ENCODE measurements at places on chromosomes 4 and X.
A peak's percentile ranks its signal among the peaks of the same experiment; 100 is the strongest.

GRCh38 chrX:148135738-148136137, 154.6 kb downstream of the FMR1NB start:
- DNase-seq: peak; percentile 11

DNA sequence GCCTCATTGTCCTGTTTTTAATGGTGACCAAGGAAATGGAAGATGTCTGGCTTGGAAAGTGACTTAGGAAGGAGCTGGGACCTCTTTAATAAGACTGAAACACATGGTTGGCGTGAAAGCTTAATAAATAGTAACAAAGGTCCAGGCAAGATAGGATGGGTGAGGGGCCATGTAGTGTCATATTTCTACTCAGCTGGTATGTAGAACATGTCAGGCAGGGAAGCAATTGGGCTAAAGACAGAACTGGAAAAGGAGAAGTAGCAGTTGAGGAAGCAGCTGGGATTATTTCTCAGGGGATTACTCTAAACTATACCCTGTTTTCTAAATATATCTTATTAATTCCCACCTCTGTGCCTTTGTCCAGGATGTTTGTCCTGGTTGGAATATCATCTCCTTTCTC, 18.6 kb downstream of the ITGB1BP2 start:
- DNase-seq: no peak

DNA sequence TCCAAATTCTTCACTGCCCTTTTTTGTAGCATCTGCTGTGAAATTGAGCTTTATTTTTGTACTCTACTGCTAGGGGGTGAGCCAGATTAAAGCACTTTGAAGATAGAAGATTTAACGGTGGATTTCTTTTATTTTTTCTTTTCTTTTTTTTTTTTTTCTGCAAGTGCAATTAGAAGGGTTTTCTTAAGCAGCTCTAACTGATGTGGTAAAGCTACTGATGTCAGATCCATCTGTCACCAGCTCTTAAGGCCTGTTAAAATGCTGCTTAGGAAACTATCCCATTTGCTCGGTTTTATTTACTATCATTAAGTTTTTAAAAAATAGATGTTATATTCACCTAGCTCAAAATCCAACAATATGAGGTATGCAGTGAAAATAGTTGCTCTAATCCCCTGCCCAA, 7.1 kb downstream of the NDUFA1 start:
- DNase-seq: no peak

DNA sequence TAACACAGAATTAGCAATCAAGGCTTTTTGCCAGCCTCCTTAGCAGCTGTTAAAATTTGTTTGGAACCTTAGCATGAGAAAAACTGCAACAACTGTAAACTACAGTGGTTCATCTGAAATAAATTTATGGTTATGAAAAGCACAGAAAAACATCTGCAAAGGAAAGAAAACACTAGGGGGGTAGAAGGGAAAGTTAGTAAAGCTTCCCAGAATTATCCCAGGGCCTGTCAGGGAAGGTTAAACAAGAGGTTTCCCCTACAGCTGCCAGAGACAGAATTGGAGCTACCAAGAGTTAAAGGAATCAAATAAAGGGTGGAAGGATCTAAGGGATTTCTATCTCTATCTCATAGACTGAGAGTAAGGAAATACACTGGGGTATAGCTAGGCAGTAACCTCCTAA, 234.7 kb upstream of the DIAPH2 start:
- DNase-seq: no peak

DNA sequence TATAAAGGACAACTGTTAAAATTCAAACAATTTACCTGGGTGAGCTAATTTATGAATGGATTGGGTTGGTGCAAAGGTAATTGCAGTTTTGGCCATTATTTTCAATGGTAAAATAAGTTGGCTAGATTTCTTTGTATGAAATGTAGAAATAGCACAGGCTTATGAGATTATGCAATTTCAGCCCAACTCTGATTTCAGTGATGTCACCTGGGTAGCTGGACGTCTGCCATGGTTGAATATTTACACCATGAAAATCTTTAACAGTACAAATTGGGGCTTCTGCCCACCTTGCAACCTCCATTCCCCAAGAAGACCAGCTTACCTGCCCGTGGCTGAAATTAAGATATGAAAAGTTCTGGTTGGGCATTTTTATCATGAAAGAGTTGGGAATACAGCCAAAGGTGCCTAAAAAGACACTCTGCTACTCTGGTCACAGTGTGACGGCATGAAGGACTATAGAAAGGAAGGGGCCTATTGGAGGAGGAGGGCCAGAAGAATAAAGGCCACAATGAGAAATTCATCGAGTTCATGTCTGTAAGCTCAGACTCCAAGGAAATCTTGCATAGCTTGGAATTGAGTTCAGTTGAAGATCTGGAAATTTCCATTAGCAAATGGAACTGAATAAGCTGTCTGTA, 29.7 kb downstream of the EGF start:
- DNase-seq: no peak

DNA sequence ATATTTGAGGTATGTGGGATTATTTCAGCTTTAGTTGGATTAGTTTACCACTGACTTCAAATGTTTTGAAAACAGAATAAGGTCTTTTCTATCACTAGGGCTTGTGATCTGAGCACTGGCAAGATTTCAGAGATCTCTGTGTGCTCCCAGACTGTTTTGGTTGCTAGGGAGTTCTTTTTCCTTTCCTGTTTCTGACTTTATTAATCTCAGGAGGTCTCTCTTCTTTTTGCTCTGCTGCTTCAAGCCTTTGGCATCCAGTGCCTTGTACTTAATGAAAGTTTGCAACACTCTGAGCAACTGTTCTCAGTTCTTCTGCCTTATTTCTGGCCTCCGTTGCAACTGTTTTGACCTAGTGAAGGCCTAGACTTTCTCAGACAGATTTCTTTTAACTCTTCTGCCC, 32.1 kb upstream of the PAQR3 start:
- DNase-seq: no peak

DNA sequence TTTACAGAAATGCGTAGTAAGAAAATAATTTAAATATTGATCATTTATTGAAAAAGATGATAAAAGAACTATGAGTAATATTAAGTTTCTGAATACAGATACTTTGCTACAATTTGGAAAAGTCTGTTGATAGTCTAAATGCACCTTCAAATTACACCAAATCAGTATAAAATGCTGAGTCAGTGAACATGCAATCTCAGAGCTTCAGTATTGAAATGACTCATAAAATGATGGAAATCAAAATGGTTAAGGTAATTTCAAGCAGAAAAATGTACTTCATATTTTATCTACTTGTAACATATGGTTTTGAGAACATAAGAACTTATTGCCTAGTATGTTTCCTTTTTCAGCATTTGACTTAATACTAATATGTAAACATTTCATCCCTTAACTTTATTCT, 448.2 kb downstream of the PCDH10 start:
- no peak for DNase-seq

DNA sequence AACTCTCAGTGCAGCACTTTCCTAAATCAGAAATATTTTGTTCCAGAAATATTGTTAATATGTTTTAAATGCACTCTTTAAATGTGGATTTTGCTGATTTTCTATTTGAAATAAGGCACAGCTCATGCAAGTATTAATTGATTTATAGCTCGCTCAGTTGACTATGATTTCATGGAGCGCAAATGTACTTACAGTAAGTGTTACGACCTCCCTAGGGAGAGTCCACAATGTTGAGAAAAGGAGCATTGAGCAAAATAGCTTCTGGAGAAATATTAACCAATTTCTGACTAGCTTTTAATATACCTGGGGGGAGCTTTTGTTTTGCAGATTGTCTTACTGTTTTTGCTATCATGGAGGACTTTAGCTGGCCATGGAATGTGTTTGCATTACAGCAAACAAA, 1687.5 kb downstream of the STIM2 start:
- DNase-seq: no peak

GRCh38 chr4:166064721-166065120, 191.7 kb downstream of the TLL1 start:
- DNase-seq: no peak

GRCh38 chrX:125544031-125544660, 224.5 kb downstream of the TEX13C start:
- no peak for DNase-seq

DNA sequence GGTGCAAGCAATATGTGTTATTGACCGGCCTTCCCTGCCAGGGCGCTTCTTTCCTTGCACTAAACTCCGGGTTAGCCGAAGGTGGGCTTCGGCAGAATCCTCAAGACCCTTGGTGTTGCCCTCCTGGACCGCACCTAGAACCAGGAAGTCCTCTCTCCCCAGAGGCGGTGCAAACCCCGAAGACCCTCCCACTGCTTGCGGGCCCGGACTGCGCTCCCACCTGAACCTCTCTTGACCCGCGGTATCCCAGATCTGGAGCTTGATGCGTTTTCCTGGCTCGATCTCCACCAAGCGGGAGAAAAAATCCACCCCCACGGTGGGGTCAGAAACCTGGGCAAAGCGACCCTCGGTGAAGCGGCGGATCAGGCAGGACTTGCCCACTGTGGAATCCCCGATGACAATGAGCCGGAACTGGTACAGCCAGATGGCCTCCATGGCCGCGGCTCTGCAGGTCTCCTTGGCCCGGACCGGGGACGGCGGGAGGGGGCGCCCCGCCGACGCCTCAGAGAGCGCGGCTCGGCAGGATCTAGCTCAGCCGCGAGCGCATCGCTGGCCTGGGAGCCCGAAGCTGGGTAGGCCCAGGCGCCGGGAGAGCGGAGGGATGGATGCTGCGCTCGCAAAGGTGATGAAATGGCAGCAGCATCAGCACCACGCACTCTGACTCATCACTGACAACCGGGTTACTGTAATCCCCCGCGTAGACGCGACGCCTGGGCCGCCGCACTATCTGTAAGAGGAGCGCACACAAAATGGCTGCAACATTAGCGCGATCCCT, at the start of gene RAB39B:
Gene RAB39B (minus strand): TSS at position 638 of the 775 bp plus-strand sequence. CDS start 203 bp downstream, at position 435.
- DNase-seq: peak; percentile 84

- DNase-seq: no peak
These were observed 167.3 kb downstream of the SLIT2 start for GRCh38 chr4:20418861-20419451.

DNA sequence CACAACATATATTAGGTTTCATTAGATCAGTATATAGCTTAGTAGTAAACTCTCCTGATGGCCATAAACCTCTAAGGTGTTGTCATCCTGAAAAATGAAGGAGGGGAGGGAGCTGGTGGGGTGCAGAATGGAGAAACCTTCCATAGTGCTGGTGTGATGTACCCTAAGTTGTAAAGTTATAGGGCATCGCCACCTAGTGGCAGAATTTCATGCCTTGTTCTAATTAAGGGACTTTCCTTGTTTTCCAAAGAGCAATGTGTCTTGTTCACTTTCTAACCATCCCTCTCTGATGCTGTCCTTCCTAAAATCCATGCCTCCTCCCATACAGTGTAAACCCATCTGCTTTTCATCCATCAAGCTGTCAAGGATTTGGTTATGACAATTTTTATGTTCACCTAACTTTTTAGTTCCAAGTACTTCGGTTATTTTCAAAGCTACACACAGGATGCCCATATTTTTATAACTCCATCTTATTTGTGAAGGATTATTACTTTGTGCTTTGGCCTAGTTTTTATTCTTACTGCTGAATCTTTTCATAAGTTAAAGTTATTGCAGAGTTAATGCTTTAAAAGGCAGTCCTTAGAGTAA, 4.5 kb downstream of the NBDY start:
- DNase-seq: peak; percentile 43

DNA sequence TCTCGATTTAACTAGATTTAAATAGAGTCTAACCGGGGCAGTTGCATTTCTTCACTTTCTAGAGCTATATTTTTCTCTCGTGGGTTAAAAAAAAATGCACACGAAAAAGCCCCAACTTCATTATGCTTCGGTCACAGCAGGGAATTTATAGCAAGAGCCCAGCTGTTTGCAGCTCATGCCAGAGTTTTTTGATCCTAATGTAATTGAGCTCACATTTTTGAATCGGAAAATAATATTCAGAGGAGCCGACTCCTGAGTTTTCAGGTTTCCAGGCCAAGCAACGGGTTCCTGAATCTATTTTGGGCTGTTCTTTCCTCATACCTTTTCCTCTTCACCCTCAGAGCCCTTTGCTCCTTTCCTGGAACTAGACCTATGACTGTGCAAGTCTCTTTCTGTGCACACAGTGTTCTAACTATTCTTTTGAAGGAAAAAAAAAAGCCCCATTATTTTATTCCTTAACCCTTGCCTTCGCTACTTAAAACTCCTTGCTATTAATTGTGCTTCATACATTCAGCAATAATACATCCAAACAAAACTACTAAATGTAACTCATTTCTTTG, 27.5 kb upstream of the ESX1 start:
- DNase-seq: no peak

GRCh38 chr4:114998316-114998715, 115.1 kb downstream of the NDST4 start:
- no peak for DNase-seq

DNA sequence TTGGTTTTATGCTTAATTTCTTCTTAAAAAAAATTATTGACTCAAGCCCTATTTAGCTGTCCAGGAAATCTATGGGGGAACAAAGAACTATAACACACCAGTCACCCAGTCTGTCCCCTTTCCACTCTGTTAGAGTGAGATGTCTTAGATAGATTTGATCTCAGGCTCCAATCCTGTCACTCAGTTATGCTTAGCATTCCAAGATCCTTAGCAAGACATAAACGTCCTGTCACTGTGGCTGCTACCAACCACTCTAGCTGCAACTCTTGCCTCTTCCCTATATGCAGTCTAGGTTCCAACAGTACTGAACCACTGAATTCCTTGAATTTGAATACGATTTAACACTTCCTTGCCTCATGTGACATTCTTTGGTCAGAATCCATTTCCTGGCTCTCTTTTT, 241.9 kb upstream of the NWD2 start:
- DNase-seq: no peak

DNA sequence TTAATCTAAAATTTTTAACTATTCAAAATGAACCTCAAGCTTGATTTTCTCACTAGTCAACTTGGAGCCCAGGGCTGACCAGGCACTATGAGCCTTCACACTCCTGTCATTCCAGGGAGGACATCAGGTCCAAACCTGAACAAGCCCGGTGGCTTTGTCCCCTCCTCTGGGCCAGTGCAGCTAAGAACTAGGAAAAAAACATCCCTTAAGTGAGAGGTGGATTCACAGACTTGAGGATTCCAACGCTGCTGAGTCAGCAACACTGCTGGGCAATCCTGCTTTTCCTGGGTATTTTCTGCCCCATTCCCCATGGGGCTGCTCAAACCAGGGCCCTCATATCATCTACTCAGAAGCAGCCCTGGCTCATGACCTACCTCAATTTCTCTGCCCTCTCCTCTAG, 4.0 kb downstream of the RNF212 start:
- no peak for DNase-seq

- DNase-seq: no peak
These were observed 120.1 kb downstream of the PTTG2 start for GRCh38 chr4:38080061-38080974.

DNA sequence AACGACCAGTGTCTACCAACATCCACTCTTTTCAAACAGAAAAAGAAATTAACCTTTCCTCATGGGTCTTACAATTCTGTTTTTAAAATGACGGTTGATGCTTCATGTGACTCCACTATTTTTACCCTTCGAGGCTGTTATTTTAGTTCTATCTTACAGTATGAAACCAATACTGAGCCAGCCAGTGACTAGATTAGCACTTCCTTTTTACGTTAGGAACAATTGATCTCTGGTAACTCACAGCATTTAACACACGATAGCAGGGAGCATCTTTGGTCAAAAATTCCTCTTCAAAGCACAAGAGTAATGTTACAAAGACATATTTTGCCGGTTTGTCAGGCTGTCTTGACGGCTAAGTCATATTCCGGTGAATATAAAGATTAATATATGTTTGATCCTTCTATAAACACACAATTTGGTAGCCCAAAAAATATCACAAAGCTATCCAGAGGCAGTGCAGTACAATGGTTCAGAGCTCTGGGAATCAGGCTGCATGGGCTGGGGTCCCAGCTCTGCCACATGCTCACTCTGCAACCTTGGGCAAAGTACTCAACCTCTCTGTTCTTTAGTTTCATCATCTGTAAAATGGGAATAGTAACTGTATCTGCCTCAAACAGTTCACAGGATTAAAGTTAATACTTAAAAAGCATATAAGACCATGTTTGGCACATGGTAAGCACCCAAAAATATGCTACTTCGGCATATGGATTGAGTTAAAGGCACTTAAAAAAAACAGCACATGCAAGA, 62.9 kb upstream of the TXK start:
- no peak for DNase-seq

Measured in NCI-H1105 (cell line).